ENCODE measurements at places on chromosomes 12 and 14.
A peak's percentile ranks its signal among the peaks of the same experiment; 100 is the strongest.

GRCh38 chr12:98022961-98023360, 492.4 kb upstream of the TMPO start:
- peak; percentile 12 for DNase-seq

GRCh38 chr12:78331753-78332152, 501.1 kb downstream of the NAV3 start:
- DNase-seq: no peak

DNA sequence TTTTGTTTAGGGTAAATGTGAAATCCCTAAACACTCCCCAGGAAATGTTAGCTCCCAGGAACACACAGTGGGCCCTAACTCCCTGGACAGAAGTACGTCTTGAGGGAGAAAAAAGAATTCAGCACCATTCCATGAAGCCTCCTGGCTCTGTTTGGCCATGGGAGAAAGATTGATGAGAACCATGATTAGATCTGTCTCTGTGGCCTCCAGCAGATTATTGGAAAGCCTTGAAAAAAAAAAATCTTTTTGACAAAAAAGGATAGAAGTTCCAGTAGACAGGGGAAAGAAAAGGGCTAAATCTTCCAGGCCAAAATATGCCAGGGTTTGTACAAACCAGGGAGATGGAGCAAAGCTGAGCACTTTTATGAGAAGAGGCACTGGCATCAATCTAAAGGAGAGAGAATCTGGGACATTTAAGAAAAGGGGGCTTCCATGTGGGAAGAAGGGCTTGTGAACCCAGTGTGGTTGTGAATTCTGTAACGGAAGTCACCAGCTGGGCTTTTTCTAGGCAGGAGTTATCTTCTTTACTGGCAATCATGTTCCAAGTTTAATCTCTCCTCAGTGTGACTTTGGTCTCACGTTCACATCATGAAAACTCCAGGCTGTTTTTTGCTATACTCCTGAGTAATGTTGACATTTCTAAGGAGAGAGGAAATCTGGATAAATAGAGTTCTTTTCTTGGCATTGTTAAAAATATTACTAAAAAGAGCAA, 426.7 kb downstream of the RAD51B start:
- no peak for DNase-seq

GRCh38 chr12:46921764-46922133, 96.0 kb upstream of the SLC38A4 start:
- DNase-seq: no peak

DNA sequence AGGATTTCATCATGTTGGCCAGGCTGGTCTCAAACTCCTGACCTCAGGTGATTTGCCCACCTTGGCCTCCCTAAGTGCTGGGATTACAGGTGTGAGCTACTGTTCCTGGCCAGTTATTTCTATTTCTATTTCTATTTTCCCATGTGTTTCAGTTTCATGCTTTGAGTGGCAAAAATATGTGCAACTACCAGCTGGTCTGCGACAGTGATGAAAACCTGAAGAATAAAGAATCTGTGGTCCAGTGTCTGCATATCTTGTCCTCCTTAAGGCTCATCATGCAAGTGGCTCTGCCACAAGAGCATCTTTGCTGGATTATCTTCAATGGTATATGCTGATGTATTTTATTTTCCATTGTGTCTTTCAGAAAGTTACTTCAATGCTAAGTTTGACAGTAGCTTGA, 17.4 kb downstream of the CFAP54 start:
- DNase-seq: no peak

DNA sequence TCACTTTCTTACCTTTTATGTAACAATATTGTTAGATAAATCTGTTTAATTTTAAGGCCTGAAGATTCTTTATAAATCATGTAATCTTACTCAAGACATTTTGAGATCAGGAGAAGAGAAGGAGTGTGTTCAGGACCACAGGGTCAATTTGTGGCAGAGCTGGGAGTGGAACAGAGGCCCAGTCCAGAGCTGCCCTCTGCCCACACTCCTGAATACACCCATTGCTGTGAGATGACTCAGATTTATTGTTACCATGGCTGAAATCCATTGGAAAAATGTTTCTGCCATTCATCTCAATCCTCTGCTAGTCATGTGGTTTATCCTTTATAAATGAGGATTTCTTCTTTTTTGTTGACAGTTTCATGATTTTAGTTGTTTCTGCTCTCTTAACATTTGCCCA, 100.5 kb upstream of the STXBP6 start:
- no peak for DNase-seq

DNA sequence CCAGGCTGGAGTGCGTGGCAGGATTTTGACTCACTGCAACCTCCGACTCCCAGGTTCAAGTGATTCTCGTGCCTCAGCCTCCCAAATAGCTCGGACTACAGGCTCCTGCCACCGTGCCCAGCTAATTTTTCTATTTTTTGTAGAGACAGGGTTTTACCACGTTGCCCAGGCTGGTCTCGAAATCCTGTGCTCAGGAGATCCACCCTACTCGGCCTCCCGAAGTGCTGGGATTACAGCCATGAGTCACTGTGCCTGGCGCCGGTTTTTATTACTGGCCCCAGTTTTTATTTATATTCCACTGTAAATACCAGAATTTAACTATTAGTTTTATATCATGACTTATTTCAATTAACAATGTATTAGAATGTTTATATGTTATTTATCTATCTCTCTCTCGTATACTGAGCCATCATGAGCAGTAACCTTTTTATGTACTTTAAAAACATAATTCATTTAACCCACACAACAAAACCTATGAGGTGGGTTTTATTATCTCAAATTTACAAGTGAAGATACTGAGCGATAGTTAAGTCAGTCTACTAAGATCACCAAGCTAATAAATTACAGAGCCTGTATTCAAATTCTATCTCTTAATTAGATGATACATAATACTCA, 47.8 kb downstream of the HECTD1 start:
- no peak for DNase-seq

- DNase-seq: no peak
Measured at GRCh38 chr14:50051106-50051505, 65.3 kb downstream of the VCPKMT start.

- peak; percentile 91 for DNase-seq
Measured at GRCh38 chr12:53344824-53345485, 8.8 kb upstream of the SP7 start.

- peak; percentile 34 for DNase-seq
Measured at GRCh38 chr14:100654025-100654813, 67.0 kb upstream of the BEGAIN start.

DNA sequence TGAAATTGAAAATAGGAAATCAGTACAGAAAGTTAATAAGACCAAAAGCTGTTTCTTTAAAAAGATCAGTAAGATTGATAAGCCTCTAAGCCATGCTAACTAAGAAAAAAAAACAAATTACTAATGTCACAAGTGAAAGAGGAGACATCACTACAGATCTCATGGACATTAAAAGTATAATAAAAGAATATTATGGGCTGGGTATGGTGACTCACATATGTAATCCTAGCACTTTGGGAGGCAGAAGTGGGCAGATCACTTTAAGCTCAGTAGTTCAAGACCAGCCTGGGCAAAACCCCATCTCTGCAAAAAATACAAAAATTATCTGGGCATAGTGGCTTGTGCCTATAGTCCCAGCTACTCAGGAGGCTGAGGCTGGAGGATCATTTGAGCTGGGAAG, 30.5 kb downstream of the B4GALNT3 start:
- no peak for DNase-seq

DNA sequence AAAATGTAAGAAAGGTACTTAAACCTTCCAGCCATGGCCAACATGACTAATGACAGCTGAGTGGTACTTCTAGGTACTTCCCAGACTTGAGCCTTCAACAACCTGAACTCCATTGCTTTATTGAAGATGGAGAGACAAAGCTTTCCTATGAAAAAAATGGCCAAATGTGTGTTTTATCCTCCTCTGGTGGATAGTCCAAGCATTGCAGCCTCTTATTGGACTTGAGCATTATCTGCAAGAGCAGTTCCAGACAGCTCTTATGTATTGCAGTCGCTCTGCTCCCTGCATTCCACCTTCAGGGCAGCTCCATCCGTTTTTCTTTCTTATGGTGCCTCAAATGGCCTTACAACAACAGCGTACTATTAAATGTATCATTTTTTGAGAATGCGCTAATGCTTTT, 588.2 kb downstream of the NRXN3 start:
- peak; percentile 83 for DNase-seq

DNA sequence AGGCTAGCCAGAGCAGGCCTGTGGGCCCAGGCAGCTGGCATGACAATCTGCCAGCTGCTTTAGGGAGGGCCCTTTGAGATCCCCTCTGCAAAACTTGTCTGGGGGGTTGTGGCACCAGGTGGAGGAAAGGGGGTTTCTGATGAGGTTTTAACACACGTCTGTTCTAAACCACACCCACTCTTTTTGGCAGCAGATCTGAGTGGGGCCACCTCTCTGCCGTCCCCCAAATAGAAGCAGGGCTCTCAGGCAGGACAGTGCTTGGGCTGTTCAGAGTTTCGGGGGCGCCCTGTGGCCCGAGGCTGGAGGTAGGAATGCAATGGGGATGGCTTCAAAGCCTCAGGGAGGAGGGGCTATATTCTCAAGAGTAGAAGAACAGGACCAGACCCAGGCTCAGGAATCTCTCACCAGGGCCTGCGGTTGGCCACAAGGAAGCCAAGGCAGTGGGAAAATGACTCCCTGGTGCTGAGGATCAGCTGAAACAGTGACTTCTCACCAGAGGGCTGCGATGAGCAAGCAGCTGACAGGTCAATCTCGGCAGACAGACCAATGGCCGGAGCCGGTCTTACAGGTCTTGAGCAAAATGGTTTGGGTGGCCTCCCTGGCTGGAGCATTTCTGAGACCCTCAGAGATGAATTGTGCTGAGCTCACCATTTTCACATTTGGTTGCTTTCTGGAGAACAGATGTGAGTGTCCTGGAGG, 1.5 kb upstream of the KRT5 start:
- DNase-seq: no peak

DNA sequence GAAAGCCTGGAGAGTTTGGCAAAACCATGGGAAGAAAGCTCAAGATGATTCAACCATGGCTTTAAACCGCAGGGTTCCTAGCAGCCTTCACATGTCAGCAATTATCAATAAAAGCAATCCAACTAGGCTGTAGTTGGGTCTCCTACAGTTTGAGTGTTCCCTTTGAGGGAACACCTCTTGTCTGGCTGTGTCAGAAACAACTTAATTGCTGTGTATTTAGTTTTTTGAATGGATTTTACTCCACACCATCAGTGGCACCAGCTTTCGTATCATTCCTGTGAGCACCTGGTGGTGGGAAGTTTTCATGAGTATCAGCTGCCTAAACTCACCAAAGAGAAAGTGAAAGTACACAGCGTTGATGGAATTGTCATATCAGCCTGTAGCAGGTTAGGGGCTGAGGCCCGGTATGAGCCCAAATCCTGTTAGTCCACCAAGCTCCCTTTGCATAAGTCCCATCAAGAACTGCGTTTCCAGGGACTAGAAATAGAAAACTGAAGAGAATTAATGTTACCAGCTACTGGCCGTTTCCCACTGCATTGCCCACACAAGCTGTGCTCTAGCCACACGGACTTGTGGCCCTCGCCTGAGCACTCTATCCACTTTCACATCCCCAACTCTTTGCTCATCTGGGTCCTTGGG, 10.9 kb upstream of the IL26 start:
- no peak for DNase-seq

DNA sequence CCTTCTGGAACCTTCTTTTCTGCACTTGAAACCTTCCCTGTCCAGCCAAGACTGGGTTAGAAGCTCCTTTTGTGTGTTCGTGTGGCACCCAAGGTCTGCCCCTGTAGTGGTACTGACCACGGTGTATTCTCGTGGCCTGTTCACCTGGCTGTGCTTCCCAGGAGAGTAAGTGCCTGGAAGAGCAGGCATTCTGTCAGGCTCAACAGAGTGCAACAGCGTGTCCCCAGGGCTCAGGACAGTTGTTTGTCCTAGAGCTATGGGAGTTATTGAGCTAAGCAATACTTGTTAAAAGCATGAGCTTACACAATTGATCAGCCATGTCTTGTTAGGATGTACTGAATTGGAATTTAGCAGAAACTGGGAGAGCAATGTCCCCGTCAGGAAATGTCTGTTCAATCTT, 12.9 kb upstream of the SLC38A2 start:
- no peak for DNase-seq

DNA sequence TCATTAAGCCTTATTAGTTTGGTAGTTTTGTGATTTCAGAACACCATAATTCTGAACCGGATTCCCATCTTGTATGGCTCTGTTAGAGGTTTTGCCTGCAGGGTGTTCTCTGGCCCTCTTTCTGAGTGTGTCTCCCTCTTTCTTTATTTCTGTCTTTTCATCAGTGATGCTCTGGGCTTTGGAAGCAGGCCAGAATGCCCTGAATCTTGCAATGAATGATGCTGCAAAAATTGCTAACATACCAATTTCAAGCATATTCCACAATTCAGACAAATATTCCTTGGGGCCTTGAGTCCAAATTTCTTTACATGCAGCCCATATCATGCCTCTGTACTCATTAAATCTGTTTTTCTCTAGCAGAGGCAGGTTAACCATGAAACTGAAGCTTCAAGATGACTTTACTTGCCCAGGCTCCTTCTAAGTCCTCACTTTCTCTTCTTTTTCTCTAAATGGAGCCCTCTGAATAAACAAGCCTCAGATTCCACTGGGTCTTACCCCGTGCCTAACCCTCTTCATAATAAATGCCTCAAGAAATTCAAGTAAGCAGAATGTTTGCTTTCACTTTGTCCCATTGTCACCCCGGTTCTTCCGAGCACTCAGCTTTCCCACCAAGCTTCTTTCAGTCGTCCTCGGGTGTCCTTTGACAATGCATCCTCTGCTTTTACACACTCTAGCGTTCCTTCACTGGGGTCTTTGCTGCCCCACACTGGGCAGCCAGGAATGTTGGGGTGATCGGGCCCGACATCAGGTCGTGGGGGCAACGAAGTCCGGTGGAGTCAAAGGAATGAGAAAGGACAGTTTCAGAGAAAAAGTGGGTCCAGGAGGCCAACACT, 78.8 kb upstream of the SLC38A4 start:
- no peak for DNase-seq

GRCh38 chr14:104693482-104694431, 4.3 kb downstream of the INF2 start:
- no peak for DNase-seq

All from eye (tissue), 1 donor.